ENCODE measurements at places on chromosomes 11 and 22.

DNA sequence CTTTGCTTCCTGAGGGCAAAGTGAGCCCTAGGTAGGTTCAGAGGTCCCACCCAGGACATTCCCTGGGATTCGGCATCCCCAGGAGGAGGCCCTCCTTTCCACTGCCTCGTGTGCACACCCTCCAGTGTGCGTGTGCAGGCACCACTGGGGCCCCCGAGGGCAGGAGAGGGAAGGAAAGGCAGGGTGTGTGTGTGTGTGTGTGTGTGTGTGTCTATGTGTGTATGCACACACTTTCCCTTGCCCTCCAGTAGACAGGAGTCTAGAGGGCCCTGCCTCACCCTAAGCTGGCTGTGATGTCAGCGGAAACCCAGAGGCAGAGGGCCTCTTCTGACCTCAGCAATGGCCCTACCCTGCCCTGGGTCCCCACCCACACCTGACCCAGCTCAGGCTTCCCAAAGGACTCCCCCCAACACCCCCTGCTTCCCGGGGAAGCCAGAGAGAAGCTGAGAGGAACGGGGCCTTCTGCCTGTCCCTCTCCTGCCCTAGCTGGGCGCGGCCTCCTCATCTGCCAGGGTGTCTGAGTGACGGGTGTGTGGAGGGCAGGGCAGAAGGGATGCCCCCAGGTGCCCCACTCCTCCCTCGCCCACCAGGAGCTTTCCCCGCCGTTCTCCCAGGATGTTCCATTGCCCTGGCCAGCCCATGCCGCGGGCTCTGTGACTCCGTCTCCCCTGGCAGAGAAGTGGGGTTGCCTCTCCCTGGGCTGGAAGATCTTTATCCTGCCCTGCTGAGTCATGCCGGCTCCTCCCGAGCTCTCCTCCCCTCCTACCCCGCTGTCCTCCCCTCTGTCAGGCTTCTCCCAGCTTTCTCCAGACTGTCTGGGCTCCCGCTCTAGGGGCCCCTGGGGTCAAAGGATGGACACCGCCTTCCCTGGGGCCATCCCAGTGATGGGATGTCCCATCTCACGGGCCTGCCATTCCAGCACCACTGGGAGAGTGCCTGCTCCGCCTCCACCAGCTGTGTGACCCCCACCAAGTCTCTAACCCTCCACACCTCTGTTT, 6.0 kb upstream of the CLCF1 start:
- DNase-seq: no peak

DNA sequence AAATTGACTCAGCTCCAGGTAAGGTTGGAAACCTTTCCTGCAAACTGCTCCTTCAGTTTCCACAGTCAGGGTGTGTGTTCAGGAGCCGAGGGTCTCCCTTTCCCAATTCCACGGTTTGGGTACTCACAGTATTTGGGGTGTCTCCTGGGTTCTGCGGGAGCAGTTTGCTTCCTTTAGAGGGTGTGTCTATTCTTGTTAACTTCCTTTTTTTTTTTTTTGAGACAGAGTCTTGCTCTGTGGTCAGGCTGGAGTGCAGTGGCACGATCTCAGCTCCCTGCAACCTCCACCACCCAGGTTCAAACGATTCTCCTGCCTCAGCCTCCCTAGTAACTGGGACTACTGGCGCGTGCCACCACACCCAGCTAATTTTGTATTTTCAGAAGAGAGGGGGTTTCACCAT, 251.4 kb downstream of the LUZP2 start:
- no peak for DNase-seq

DNA sequence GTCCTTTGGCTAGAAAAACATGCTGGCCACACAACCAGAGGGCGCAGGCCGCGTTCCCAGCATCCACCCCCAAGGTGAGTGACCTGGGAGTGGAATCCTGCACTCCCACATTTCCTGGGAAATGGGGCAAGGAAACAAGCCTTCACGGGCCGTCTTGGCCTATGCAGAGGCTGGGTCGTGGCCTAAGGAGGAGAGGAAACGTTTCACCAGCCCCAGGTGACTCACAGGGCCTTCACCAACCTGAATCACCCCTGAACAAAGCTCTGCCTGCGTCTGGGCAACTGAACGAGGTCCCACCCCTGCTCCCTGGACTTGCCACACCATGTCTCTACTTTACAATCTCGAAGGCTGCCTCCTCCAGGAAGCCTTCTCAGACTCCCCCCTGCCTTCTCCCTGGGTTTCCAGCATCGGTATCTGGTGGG, 13.2 kb downstream of the MYH9 start:
- no peak for DNase-seq

DNA sequence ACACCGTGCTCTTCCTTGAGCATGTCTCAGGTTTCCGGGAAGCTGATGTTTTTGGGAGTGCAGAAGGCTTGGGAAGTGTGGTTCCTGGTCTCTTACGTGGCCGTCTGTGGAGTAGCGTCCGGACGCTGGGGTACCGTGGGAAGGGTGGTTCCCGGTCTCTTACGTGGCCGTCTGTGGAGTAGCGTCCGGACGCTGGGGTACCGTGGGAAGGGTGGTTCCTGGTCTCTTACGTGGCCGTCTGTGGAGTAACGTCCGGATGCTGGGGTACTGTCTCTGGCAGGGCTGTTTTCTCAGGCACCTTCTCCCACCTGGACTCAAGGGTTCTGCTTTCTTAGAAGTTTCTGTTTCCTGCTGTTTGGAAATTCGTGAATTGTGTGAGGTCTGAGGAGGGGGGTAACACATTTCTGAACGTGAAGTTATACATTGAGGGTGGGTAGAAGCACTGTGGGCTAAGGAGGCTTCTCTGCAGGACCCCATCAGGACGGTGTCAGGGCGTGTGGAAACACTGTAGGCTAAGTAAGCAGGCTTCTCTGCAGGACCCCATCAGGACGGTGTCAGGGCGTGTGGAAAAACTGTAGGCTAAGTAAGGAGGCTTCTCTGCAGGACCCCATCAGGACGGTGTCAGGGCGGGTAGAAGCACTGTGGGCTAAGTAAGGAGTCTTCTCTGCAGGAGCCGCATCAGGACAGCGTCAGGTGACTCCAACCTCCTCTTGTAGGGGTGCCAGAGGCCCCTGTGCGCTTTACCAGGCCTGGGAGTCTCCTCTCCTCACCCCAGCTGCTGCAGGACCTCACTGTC, 5.3 kb upstream of the IFITM3 start:
- DNase-seq: no peak

GRCh38 chr11:48141475-48142122, 75.0 kb upstream of the OR4B1 start:
- DNase-seq: no peak

DNA sequence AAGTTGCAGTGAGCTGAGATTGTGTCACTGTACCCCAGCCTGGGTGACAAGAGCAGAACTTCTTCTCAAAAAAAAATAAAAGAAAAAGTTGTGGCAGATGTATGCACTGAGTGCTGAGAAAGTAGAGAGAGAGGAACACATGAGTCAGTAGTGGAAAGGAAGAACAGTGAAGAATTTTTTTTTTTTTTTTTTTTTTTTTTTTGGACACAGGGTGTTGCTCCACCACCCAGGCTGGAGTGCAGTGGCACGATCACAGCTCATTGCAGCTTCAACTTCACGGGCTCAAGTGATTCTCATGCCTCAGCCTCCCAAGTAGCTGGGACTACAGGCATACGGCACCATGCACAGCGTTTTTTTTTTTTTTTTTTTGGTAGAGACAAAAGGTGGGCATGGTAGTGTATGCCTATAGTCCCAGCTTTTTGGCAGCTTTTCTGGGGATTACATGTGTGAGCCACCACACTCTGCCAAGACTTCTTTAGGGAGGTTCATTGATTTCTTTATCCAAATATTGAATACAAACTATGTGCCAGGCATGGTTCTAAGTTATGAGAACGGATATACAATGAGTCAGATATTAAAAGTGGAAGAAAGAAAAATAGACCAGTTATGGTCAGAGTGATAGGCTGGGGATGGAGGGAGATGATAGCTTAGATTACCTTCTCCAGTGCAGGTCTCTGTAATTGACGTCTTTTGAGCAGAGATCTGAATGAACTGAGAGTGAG, 62.0 kb downstream of the YAP1 start:
- no peak for DNase-seq

DNA sequence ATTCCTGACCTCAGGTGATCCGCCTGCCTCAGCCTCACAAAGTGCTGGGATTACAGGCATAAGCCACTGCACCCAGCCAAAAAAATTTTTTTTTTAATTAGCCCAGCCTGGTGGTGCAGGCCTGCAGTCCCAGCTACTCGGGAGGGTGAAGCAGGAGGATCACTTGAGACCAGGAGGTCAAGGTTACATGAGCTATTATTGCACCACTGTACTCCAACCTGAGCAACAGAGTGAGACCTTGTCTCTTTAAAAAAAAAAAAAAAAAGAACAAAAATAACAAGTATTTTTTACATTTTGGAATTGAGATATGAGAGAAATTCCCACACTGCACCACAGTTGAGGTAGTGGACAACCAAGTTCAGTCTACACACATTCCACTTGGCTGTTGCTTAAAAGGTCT, 13.6 kb upstream of the L3MBTL2 start:
- no peak for DNase-seq

GRCh38 chr11:48341466-48341865, 16.7 kb downstream of the OR4C3 start:
- DNase-seq: no peak

DNA sequence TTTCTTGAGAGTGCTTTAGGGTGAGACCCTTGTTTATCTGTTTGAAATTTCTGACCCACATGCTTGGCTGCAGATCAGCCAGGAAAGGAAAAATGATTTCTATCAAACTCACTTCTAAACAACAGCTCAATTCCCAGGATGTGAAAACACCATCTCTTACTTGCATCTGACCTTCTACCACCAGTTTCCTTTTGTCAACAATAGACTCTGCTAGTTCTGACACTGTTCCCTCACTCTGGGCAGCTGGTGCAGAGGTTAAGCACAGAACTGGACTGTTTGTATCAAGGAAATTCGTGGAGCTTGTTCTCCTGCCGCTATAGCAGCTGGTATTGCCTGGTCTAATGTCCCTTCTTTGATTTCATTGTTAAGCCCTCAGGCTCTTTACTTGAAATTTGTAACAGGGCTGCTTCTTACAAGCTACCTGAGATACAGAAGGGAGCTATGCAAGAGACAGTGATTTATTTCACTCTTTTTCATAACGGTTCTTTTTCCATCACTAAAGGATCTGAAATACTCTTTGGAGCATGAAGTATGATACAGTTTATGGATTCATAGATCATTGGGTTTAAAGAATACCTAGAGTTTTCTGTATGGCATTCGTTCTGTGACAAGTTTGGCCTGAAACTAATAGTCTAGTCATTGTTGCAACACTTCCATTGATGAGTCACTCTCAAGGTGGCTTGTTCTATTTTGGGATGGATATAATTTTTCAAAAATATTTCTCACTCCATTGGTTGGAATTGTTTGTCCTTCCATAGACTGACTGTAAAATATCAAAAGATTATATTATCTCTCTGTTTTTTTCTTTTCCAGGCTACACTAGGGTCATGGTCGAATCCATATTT, 178.2 kb upstream of the ZC3H12C start:
- no peak for DNase-seq

DNA sequence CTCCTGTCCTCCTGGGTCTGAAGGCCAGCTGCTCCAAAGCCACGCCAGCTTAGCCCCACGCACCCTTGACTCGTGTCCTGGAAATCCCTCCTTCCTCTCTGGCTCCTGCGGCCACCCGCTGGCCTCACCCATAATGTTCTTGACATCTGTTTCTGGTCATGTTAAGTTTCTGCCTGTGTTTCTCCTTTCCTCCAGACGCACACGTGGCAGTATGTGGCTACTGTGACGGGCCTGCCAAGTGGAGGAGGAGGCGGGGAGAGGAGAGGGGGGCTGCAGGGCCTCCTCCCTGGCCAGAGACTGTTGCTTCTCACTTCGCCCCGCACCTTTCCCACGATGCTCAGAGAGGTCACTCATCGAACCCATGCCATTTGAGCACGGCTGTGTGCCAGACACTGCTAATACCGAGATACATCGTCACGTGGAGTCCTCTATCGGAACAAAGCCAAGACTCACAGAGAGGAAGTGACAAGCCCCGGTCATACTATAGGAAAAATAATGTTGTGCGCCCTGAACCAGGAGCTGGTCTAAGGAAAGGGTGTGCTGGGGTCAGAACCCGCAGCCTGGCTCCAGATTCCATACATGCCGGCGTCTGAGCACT, 11.5 kb downstream of the C1QTNF6 start:
- peak; percentile 91 for DNase-seq

DNA sequence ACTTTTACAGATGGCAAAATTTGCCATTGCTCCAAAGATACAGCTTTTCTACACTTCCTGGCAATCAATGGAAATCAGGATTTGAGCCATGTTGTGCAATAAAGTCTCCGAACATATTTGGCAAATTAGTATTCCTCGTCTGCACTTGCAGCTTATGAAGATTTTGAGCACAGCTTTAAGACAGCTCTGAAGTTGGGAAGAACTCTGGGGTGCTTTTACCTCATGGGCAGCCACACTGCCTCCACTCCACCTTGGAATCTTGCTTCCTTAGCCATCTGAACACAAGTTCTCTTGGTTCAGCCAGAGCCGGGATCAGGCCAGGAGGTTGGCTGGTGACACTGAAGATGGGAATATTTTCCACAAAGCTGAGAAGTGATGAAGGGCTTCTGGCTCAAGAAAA, 191.2 kb downstream of the CWF19L2 start:
- DNase-seq: no peak

DNA sequence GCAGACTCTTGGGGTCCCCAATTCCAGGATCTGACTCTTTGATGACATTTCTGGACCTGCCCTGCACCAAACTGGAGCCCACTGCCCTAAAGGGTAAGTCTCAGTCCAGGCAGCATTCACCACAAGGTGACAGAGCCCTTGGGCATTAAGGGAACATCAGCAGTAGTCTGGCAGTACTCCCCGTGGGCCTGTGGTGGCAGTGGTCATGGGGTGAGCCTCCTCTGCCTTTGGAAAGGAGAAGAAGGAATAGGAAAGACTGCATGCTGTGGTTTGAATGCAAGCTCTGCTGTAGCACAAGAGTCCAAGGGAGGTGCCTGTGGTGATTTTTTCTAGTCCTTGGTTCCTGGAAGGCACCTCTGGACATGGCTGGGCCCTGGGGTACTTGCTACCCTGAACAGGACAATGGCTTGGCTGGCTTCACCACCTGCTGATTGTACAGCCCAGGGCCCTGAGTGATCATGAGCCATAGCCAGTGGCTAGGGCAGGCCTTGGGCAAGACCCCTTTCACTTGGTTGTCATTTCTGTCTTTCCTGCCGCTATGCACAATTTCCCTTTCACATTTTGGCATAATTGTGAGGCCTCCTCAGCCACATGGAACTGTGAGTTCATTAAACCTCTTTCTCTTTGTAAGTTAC, 160.7 kb upstream of the GRIA4 start:
- no peak for DNase-seq

- no peak for DNase-seq
Observed at GRCh38 chr11:63549411-63549810, 12.8 kb downstream of the PLAAT4 start.

GRCh38 chr22:17410576-17410975, 41.3 kb downstream of the CECR2 start:
- DNase-seq: no peak

Data from right forelimb (tissue), 1 donor.